Right hindlimb (tissue), 1 donor: ENCODE measurements at places on chromosomes 16 and 17.

DNA sequence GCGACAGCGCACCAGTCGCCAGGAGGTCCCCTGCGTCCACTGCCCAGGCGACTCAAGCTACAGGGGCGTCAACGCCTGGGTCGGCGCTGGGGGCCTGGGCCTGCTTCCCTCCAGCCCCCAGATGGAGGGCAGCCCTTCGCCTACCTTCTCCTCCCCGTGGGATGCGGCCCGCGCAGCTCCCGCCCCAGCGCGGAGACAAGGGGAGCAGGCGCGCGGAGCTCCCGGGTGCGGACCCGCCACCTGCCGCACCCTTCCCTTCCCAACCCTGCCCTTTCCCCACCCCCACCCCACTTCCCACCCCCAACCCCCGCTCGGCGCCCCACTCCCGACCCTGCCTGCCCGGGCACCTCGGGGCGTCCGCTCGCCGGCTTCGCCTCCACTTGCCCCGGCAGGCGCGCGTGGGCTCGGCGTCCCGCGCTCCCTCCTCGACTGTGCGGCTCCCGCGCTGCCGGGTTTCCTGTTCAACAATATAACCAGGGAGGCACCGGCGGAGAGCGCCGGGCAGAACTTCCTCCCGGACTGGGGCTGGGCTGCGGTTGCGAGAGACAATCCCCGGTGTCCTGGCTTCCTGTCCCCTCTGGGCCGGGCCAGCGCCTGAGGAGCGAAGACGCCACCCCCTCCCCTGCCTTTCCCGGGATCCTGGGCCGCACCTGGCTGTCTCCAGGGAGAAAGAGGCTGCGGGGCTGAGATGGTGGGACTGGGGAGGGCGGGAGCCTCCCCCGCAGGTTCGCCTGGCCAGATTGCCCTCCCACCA is at the start of gene ARHGAP27:
ARHGAP27 (minus strand) TSS at position 466 of the 754 bp plus-strand sequence. CDS start 2,591 bp downstream, outside the sequence.
- DNase-seq: no peak

GRCh38 chr17:17060930-17061329 is 18.7 kb downstream of the MPRIP start:
- peak; percentile 8 for DNase-seq

DNA sequence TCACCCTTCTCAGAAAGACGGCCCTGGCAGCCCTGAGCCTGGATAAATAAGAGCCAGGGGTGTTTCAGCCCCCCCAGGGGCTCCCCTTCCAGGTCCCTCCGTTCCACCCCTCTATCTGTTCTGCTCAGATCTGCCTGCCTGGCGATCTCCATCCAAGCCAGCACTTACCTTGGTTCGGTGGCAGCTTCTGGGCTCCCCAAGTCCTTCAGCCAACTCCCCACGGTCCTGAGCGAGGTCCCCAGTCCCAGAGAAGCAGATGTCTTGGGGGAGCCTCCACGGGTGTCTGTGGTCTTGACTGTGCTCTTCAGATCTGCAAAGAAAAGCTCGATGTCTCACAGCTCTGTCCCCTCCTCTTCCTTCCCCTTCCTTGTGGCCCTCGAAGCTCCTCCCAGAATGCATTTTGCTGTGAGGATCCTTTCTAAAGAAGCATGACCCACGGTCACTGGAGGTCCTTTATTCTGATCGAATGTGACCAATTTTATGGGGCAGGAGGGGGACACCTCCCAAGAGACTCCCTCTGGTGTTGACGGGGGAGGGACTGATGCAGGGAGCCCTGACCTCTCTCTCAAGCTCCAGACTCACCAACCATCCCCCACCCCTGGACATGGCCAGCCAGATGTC is at the start of gene PIK3R6:
PIK3R6 (minus strand) TSS at position 314 of the 621 bp plus-strand sequence. CDS start 17,880 bp downstream, outside the sequence.
- DNase-seq: no peak

GRCh38 chr17:52237151-52237550 is 78.6 kb upstream of the CA10 start:
- DNase-seq: no peak

GRCh38 chr16:8722025-8722348 is 47.6 kb downstream of the ABAT start:
- DNase-seq: no peak

DNA sequence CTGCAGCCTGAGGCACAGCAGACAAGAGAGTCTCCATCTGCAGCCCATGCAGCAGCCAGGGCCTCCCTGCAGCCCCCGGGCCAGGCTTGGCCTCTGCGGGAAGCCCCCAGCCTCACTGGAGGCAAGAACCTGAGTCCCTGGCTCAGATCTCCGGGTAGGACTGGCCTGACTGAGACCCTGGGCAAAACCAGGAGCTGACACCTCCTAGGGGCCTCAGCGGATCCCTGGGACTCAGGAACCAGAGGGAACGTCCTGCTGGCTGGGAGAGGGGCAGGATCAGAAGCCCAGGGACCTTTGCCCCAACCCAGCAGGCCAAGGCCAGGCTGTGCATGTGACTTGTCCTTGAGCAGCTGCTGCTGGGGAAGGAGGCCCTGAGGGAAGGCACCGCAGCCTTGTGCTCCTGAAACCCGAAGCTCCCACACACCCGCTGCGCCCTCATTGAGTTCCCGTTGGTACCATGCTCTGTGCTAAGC is 1.7 kb upstream of the PRSS21 start:
- DNase-seq: peak; percentile 11

- DNase-seq: no peak
Observed at GRCh38 chr17:67386965-67387551, 10.0 kb downstream of the PITPNC1 start.
